ENCODE measurements at places on chromosomes 6 and 20.

DNA sequence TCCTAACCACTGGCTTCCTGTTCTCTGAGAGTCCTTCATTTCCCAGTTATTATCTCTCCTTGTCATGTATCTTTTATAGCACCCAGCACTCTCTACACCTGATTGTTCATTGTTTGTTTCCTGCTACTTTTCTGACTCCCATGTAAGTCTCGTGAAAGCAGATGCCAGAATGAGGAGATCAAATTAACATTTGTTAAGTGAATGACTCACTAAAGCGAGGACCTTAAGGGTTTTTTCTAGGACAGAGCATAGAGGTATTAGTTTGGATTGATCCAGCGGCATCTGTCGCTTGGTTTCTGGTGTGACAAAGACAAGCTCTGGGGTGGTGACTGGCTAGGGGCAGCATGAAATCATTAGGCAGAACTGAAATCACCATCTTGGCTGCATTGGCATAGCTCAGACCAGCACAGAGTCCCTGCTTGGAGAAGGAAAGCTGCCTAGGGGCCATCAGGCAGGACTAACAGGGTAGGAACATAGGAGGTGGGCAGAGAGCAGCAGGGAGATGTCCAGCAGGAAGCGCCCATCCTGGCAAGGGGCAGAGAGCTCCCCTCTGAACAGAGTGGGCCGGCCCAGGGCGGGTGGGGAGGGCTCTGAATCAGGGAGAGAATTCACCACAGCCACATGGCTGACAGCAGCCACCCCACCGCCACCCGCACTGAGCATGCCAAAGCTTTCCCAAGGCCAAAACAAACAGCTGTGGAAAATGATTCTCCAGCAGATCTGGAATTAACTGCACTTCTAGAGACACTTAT is 97.1 kb upstream of the CEP85L start:
- DNase-seq: peak; percentile 38

DNA sequence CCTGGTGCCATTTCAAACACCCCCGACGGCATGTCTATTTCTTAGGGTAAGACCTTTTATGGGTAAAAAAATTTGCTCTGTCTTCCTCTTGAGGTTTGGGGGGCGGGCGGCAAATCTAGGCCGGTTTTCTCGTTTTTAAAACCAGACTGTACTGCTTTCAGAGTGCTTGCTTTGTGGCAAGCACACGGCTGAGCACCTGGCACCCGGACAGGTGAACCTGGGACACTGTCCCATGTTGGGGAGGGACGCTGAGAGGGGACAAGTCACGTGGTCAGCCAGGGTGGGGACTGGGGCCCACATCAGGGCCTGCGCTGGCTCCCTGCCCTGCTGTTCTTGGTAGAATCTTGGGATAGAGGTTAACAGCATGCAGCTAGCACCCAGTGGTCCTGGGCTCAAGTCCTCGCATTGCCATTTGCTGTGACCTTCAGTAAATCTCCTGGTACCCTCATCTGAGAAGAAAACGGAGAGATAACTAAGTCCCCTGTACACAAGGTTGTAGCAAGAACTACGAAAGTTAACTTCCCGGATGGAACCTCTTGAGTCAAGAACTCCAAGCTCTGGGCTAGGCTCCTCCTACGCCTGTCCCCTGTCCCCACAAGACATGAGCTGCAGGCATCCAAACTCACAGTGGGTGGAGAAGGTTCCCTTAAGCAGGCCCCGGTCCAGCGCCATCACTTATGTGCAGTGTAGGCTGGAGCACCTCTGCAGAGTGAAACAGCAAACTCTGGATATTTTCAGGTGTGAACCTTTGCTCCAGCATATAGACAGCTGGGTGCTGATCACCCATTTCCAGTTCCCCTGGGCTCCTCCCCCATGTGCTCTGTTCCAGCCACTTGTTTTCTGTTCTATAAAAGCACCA is 41.7 kb downstream of the PMEPA1 start:
- DNase-seq: no peak

DNA sequence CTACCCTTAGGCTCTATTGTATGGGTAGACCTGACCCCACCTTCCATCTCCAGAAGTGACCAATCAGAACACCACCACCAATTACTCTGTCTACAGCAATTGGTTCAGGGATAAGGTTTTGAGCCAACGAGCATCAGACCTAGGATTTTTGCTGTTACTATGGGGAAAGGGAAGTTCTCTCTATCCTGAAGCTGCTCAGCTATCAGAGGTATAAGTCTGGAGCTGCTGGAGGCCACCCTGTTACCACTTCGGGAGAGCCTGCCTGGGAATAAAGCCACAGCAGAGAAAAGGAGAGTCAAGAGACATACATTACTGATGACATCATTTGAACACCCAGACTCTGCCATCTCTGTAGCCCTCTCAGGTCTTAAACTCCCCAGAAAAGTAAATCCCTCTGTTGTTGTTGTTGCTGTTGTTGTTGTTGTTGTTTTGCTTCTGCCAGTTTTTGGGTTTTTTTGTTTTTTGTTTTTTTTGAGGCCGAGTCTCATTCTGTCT is 94.5 kb downstream of the PREX1 start:
- no peak for DNase-seq

DNA sequence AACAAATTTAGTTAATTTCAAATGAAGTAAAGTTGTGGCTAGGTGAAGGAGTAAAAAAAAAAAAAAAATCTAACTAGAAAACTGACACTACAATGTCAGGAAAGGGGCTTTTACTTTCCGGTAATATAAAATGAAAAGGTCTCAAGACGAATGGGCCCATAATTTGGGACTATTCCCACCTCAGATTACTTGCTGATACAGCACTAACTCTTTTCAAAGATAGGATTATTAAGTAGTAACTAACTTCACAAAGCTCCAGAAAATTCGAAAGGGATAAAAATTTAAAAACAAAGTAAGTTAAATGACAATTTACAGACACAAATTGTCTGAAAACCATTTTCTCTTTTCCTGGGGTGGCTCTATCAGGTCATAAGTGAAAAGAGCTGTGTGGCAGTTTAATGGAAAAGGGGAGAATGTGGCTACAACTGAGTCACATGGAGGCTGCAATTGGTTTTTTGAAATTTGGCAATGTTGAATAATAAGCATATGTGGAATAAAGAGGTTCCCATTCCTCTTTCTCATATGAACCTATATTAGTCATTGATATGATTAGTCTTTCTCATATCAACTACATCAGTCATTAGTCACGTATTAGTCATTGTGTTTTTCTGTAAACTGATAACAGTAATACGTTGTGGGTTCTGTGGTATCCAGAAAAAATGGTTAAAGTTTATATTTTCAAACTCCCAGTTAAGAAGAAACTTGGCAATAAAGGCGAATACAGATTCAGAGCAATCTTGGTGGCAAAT is 78.0 kb downstream of the RWDD2A start:
- DNase-seq: no peak

DNA sequence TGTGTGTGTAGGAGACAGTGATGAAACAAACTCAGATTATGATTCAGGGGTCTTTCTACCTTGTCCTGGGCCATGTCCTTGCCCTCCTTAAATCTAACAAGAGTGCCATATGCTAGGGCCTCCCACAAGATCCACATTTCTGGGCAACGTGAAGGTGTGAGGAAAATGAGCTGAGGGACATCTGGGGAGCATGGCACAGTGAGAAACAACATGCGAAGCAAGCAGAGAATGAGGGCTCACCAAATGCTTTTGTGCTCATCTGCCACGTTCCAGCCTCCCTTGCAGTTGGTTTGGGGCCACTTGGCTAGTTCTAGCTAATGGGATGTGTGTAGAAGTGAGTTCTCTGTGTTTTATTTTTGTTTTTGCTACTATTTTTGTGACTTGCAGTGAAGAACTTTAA is 21.4 kb upstream of the RNF182 start:
- DNase-seq: no peak

DNA sequence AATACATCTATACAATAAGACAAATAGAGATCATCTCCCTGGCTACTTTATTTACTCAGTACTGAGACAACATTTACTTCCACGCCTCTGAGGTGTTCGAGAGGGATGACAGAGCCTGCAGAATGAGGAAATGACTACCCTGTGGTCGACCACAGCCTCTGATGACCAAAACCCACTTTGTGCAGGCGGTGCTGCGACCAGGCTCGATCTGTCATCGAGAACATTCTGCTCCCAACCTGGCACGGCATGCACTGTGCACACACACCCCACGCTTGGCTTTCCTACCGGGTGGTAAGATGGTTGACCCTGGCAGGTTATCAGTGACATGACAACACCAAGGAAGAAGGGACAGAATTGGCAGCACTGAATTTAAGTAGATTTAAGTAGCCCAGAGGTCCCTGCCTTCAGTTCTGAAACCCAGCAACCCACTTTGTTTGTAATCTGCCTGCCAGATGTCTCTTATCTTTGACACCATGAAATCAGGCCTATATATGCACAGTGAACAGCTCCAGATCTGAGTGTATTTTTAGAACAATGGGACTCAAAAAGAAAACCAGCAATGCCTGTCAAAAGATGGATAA is 42.6 kb downstream of the TTI1 start:
- no peak for DNase-seq

- no peak for DNase-seq
These were observed 181.9 kb downstream of the GMDS start for GRCh38 chr6:2063547-2063946.

DNA sequence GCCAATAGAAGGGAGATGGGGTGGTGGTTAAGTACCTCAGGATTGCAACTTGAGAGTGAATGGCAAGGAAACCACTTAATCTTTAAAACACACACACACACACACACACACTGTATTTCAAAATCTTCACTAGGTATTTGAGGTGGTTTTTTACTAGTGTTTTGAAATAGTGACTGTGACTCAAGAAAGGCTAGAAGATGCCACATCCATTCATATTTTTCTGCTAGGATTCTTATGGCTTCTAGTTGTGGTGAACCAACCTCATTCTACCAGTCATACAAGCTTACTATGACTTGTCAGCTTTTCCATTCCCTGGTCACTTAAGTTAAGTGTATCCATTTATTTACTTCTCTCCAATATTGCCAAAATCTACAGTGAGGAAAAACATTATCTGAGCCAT is 519.4 kb upstream of the JAG1 start:
- DNase-seq: no peak

GRCh38 chr6:169450097-169450496 is 196.5 kb upstream of the THBS2 start:
- DNase-seq: no peak

DNA sequence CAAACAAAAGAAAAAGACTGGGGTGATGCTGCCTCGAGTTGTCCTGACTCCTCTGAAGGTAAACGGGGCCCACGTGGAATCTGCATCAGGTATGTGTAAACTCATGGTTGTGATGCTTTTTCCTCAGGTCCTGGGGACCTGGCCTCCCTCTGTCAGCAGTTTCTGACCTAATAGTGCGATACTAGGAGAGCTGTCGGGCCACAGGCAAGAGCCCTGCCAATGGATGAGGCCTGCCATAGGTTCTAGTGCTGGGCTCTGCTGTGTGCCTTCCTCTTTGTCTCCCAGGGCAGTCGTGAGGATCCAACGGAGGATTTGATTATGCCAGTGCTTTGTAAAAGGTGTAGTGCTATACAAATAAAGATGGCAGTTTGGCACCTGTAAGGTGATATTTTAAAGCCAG is 71.2 kb downstream of the ASXL1 start:
- DNase-seq: no peak

DNA sequence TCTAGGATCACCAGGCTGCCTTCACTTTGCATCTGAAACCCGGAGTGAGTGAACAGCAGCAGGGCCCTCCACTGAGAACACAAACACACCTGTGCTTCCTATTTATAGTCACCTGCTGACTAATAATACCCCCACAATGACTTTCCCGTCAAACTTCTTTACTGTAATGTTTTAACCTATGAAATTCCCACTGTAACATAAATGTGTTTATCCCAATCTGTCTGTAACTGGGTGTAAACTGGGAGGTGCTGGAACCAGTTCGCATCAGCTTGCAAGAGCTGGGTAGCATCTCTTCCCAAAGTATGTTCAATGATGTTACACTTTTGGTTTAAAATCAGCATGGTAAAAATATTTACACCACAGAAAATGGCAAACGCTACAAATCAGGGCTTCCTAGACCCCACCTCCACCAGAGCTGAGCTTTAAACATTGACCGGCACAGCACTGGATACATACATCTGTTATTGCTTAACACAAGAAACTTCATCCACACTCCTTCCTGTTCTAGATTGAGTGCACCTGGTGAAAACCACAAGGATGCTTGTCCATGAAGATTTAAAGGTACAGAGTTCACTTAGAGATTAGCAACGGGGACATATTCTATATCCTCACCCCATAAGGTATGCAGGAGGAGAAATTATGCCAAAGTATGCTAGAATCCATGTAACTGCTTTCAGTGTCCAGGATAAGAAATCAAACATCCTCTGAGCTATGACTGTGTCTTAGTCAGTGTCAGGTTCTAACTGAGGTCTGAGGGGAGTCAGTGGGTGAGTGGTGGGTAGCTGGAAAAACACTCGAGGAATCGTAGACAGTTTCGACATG is 79.0 kb downstream of the ALDH8A1 start:
- no peak for DNase-seq

DNA sequence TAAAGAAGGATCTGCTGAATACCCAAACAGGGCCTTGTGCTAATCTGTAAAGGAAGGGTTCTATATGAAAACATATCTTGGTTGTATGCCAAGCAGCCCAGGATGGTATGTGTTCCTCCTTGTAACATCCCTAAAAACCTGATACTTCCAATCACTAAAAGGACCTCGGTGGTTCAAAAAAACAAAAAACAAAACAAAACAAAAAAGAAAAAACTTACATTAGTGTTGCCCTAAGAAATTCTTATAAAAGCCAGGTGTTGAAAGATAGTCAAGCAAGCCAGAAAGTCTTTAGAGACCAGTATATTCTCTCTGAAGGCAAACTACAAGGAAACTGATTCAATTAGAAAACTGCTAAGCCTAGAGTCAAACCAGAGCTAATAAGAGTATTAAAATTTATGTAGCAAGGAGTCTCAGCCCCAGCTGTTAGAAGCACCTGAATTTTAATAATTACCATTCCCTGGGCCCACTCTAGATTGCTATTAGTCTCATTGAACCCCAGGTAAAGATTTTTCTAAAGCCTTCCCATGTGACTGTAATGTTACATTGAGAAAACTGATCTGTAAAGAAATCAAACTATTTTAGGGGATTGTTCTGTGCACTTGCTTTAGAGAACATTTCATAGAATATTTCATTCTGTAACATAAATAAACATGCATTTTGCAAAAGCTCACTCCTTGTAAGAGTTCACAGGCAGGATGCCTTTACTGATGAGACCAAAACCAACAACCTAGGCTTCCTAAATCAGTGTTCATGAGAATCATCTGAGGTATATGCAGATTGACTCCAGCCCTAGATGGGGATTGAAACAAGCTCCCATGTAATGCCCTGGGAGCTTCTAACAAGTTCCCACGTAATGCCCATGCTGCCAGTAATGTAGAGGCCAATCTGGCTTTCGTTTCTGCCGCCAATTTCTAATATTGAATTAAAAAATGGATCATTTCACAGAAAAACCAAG is 95.2 kb upstream of the BTN3A2 start:
- DNase-seq: no peak

- no peak for DNase-seq
These were observed 18.8 kb upstream of the TINAG start for GRCh38 chr6:54289426-54289825.

Measured in hippocampal formation (tissue), 2 donors.